Right ventricle myocardium inferior (tissue), 1 donor: ENCODE measurements at places on chromosomes 6 and 20. TPM values are rescaled to one million over a fixed set of nuclear protein-coding genes. Genes with fewer than 3 reads are reported as not detected.

Gene SCRT2
- not detected for total RNA-seq

Gene C6orf47
- total RNA-seq, result 17.0 TPM

Gene PI3
- total RNA-seq, result not detected

Gene MAS1
- total RNA-seq, result not detected

Gene BTBD3
- total RNA-seq, result 29.1 TPM

Gene NRSN2
- total RNA-seq, result 19.8 TPM
